ENCODE measurements at places on chromosomes 16 and 17.

- DNase-seq: no peak
Measured at GRCh38 chr16:78786635-78787034, 687.2 kb downstream of the WWOX start.

GRCh38 chr17:74457146-74457819 is 9.2 kb upstream of the CD300A start:
- DNase-seq: peak; percentile 62

DNA sequence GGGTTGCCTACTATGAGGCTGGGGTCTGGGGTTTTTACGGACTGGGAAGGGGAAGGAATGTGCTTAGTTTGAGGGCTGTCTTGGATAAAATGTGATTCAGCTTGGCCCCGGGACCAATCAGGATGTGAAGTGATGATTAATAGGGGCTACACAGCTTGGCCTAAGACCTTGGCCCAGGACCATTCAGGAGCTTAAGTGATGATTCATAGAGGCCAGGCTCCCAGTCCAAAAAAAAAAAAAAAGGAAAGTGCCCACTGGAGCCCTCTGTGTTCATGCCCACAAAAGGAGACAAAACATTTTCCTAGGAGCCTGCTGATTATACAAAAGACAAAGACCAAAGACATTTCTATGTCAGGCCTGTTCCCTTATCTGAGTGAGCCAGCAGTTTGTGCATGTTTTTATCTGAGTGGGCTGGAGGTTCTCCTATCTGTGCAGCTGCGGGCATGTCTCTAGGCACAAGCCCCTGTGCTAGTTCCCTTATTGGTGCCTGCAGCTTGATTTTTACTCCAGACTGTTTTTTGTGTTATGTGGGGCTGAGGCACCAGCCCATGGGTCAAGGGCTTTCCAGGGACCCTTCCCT is 898.2 kb upstream of the GOT2 start:
- DNase-seq: peak; percentile 53

DNA sequence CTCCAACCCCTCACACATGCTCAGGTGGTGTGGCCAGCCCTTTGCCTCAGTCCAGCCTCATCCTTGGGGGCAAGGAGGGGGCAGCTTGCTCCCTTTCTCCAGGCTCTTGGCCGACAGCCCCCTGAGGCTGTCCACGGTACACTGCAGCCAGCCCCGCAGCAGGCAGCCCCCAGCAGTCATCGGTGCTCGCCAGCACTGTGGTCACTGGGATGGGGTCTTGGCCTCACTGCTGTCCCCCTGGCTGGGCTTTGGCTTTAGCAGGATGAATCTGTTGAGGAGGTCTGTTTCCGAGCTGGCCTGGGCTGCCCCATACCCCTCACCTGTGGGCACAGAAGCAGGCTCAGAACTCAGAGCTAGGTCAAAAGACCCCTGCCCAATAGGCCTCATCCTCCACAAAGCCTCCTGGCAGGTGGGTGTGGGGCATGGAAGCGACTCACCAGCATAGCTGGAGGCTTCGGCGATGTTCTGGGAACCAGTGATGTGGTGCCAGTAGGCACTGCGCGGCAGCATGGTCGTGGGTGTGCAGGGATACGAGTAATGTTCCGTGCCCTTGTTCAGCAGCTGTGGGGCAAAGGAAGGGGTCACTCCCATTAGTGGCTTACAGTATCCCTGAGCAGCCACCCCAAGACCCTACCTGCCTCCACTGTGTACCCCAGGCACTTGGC is 10.8 kb downstream of the POLR2C start:
- no peak for DNase-seq

DNA sequence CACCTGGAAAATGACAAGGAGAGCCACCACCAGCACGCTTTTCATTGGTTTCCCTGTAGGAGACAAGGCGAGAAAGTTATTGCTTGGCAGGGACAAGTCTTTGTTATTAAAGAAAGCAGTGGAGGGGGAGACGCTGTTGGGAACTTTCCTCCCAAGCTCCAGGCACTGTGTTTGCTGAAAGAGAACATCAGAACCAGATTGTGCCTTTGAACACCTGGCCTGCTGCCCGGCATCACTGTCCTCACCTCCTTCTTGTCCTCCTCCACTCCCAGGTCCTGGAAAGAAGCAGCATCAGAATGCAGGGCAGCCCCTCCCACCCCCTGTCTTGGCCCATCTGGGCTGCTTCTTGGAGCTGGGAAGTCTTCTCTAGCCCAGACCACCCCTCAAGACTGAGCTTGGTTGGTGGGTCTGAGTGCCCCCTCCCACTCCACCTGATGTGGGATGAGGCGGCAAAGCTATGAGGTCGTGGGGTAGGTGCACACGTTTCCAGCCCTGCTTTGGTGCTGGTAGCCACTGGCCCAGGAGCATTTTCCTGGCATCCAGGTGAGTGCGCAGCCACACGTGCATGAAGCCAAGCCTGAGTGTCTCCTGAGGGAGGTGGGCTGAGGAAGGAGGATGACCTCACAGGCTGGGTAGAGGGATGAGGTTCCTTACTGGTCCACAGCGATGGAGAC is 6.2 kb downstream of the CCR7 start:
- DNase-seq: no peak

GRCh38 chr16:66220702-66221101 is 145.8 kb upstream of the CDH5 start:
- no peak for DNase-seq

GRCh38 chr16:87491522-87492290 is 1.1 kb downstream of the ZCCHC14 start:
- DNase-seq: peak; percentile 49

DNA sequence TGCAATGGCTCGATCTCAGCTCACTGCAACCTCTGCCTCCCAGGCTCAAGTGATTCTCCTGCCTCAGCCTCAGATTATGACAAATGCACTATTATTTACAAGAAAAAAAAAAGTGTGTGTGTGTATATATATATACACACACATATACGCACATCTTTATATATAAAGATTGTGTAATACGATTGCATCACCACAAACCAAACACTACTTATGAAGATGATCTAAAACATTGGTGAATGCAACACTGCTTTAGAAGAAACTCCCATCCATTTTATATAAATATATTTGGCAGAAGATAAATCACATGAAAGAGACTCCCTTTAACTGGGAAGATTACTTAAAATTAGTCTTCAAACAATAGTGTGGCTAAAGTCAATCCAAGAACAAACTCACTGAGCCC is 96.7 kb downstream of the SYCE1L start:
- peak; percentile 18 for DNase-seq

DNA sequence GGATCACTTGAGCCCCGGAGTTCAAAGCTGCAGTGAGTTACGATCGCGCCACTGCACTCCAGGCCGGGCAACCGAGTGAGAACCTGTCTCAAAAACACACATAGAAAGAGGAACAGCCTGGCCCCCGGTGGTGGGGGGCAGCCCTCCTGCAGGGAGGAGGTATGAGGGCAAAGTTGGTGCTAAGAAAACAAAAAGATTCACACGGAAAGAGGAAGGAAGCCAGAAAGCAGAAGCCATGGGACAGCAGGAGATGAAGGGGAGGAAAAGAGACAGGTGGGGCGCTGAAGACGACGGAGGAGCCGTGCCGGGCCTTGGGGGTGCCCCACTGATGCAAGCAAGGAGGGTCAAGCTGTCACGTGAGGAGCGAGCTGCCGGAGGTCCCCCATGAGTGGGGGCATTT is 8.2 kb upstream of the C16orf74 start:
- DNase-seq: no peak

- DNase-seq: no peak
Measured at GRCh38 chr16:8080817-8081216, 509.5 kb downstream of the TMEM114 start.

DNA sequence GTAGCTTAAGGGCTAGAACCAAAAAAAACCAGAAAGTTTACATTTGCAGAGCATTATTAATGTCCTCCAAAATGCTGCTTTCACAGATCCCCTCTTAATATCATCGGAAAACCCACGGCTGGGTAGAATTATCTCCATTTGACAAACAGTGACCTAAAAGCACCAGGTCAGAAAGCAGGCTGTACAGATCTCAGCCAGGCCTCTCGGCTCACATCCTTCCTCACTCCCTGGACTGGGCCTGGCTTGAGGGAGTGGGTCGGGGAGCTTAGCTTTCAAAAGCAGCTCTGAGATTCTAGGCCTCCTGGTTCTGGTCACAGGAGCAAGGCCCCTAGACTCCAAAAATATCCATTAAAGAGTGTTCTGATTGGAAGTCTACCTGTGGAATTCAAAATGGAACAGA is 9.1 kb upstream of the SLC12A3 start:
- DNase-seq: no peak
